DND-41 (cell line): ENCODE measurements at places on chromosomes 1 and 21.

DNA sequence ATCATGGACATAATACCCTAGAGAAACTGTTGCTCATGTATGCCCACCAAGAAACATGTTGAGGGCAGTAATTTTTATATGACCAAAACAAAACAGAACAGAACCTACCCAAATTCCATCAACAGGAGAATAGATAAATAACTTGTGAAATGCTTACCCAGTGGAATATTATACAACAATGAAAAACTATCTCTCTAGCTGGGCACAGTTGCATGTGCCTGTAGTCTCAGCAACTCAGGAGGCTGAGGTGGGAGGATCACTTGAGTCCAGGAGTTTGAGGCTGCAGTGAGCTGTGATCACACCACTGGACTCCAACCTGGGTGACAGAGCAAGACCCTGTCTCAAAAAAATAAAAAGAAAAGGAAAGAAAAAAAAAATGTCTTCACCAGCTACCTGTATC lies 37.6 kb upstream of the RCSD1 start:
- DNase-seq = no peak

- no peak for DNase-seq
Observed at GRCh38 chr1:221099747-221100595, 220.7 kb downstream of the HLX start.

DNA sequence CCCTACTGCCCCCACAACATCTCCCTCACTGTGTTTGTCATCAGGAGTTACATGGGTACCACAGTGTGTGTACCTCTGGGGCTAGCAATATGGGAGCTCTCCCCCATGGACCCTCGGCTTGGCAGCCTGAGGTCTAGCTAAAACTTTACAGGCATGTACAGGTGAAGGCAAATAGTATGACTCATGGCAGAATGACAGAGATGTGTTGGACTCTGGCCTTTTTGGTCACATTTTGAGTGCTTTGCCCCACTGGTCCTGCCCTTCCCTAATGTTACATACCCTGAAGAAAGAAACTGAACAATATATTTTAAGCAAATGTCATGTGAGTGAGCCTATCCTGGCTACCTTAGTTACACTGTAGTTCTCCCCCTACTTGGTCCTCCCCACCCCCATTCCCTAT lies 124.0 kb downstream of the NGF start:
- no peak for DNase-seq

- DNase-seq = peak; percentile 20
Observed at GRCh38 chr1:36109041-36109679, 15.9 kb downstream of the COL8A2 start.

DNA sequence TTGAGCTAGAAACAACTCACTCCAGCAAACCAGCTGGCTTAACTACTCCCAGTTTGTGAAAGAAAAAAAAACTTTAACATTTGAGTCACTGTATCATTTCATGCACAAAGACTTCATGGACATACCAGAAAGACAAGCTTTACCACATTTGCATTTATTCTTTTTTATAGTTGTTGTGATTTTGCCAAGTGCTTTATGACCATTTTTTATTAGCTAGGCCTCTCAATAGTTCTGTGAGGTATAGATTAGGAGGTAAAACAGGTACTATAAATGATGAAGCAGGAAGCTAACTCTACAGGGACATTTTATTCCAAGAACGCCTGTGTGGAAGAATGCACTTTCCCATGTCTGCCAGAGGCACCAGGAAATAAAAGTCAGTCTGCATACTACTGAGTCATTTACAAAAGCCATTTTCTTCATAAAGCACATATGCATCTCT lies 8.2 kb upstream of the DENND1B start:
- DNase-seq = no peak

DNA sequence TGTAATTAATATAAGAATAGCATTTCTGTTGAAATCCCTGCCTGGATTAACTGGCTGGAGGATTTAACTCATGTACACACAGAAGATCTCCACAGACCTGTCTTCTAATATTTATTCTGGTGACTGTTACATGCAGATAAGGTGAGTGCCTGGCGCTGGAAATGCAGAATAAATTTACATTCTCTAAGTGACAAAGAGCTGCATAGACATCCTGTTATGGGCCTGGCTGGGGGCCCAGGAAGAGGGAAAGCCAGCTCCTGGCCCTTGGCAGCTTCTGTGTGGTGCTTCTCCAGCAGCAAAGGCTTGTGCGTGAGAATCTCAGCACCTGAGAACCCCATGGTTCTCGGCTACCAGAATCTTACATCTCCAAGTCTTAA lies 446.6 kb downstream of the PTPRU start:
- DNase-seq = no peak

DNA sequence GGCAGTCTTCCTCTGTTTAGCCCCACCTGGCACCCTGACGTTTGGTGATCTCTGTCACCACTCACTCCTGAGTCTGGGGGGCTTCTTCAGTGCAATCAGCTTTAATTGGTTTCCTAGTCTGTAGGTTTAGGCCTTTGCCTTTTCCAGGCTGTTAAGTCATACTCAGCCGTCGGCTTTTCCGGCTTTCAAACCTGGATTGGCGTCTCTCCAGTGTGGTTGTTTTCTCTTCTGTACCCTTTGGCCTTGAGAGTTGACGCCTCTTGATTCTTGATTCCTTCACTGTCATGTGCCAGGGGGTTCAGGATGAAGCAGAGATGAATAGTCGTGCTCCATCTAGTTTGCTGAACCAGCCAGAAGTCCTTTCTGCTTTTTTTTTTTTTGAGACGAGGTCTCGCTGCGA lies 24.9 kb downstream of the NCMAP start:
- no peak for DNase-seq

- no peak for DNase-seq
Observed at GRCh38 chr1:247294282-247294681, 37.4 kb downstream of the ZNF496 start.

DNA sequence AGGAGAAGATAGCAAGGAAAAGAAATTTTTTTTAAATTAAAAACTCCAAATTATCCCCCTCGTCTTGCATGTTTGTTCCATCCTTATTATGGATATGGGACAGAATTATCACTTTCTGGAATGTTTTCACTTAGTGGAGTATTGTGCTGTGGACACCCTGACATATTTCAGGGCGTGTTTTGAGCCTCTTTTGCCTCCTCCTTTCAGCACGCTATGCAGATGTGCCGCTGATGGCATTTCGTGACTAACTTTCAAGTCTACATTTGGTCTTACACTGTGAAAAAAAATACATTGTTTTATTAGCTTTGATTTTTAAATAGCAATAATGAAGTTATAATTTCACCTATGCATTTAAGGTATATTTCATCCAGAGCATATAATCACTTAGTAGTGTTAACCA lies 738.7 kb downstream of the LTN1 start:
- DNase-seq = no peak

- DNase-seq = no peak
Observed at GRCh38 chr1:64568171-64568450, 98.2 kb downstream of the CACHD1 start.

GRCh38 chr1:7493711-7494454 lies 277.2 kb upstream of the VAMP3 start:
- DNase-seq = no peak

- DNase-seq = no peak
Observed at GRCh38 chr1:55423376-55423775, 208.2 kb upstream of the USP24 start.

DNA sequence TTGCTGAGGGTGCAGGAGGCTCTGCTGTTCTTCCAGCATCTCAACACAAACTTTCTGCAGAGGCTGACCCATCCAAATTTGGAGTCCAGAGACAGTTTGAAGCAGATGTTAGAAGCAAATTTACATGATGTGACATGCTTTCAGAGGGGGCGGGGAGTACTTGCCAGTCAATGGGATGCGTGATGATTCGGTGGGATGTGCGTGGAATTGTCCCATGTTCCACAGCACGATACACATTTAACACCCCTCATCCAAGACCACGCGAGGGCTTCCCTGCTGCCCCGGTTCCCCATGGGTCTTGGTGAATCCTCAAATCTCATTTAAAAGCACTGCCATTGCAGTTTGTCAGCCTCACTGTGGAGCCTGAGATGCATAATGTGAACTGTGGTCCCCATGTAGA lies 78.6 kb upstream of the TLR5 start:
- no peak for DNase-seq

DNA sequence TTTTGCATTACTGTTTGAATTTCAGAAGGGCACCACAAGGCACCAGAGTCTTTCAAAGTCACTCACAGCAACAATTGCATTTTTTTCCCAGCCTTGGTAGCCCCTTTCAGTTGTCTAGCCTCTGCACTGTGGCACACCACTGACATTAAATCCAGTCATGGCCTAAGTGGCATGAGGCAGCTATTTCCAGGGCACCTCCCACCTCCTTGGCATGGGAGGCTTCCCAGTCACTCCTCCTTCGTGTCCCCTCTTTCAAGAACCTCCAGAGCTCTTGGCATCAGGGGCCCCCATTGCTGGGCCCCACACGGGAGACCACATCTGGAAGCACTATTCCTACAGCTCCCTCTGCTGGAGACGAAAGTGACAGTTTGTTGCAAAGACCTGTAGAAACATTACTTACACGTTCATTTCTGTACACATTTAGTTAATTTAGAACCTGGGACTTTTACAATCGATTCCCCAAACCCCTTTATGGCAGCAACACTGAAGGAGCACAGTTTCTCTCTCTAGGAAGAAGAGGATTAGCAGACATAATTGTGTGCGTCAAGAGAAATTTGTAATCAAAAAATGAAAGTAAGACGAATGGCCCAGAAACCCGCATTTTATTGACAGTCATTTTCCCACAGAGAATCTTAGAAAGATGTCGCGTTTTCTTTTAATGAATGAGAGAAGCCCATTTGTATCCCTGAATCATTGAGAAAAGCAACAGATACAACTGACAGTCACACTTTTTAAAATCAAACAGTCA lies 5.7 kb upstream of the CHD5 start:
- peak; percentile 50 for DNase-seq

DNA sequence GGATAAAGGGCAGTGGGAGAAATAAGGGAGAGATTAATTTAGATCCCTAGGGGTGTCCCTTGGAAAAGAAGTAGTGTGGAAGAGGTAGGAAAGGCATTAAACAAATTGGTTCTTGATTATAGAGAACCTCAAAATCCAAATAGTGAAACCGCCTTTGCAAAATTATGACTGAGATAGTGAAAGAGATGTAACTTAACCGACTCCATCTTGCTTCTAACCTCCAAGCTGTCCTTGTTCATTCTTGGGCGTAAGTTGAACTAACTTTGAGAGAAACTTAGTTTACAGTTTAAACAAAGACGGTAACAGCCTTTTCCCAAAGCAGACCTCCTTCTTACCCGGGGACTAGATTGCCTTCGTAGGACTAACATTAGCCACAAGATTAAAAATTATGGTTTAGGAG lies 3.2 kb upstream of the RAB3GAP2 start:
- DNase-seq = no peak

- no peak for DNase-seq
Observed at GRCh38 chr1:110152133-110152785, 2.0 kb downstream of the SLC6A17 start.

- DNase-seq = no peak
Observed at GRCh38 chr1:53896635-53897229, 2.7 kb downstream of the DIO1 start.

- DNase-seq = no peak
Observed at GRCh38 chr21:15966651-15967050, 236.9 kb downstream of the USP25 start.

DNA sequence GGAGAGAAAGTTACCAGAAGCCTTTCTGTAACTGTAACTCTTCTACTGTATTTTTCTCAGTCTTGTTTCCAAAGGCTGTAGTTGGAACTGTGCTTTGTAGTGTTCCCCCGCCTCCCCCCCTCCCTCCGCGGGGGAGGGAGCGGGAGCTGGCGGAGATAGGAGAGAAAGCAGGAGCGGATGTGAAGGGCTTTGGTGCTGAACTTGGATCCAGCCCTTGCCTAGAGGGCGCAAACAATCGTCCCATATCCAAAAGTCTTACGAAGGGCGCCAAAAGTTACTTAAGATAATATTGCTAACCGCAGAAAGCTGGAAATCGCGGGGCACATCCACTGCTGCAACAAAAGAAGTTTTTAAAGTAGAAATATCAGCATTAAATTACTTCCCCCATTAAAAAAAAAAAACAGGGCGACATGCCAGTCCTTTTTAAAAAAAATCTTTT lies 2.4 kb upstream of the NFIA start:
- no peak for DNase-seq

DNA sequence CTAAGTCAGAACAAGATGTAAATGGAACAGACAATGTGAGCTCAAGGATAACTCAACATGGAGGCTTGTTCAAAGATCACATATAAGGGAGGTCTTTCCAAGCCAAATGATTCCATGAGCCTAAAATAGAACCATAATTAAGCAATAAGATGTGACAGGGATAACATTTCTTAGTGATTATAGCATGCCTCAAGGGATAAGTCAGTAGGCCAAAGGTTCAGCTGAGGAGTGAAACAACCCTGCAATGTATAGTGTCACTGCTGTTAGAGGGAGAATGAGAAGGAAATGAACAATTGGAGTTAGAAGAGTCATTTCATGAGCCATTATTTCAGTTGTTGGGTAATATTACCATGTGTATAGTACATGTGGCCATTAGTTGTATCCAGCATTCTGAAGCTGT lies 25.0 kb downstream of the GORAB start:
- no peak for DNase-seq

DNA sequence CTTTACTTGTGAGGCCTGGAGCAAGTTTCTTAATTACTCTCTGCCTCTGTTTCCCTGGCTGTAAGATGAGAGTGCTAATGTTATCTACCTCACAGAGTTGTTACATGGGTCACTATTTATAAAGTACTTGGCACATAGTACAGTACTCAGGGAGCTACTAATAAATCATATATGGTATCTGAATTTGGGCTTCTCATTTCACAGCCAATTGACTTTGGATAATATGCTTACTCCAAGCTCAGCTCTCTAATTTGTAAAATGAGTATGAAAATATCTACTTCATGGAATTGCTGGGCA lies 108.5 kb upstream of the HOOK1 start:
- no peak for DNase-seq

DNA sequence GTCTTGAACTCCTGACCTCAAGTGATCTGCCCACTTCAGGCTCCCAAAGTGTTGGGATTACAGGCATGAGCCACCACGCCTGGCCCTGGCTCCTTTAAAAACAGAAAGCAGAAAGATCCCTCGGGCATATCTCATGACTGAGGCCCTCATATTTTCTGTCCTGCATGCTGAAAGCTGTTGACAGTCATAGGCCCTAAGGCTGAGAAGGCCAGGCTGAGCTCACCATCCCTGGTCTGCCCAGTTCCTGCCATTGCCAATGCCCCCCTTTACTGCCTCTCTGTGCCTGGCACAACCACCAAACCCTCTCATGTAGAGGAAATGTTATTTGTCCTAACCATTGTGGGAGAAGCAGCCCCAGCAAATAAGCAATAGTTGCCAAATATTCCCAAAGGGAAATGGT lies 12.7 kb downstream of the CD34 start:
- DNase-seq = no peak

- DNase-seq = no peak
Observed at GRCh38 chr1:165855010-165855838, 27.8 kb downstream of the UCK2 start.

- no peak for DNase-seq
Observed at GRCh38 chr1:178798232-178798861, 72.5 kb downstream of the ANGPTL1 start.

GRCh38 chr1:109988349-109988914 lies 3.9 kb downstream of the AHCYL1 start:
- DNase-seq = no peak

- peak; percentile 74 for DNase-seq
Observed at GRCh38 chr1:160193091-160193819, 2.9 kb downstream of the CASQ1 start.
